ENCODE measurements at places on chromosomes 13 and 19.

DNA sequence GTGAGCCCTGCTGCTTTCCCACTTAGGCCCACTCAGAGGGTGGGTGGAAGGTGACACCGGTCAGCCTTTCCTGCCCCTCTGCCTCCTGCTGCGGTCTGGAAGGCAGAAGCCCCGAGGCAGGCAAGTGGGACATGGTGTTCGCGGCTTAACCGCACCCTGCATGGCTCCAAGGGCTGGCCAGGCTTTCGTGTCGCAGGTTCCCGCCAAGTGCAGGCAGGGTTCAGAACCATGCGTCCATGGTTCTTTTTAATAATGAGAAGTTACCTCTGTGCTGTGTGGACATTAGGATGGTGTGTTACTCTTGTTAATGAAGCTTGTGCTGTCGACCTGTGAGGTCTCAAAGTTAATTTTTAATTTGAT, 986 bp downstream of the DGKH start:
- no peak for DNase-seq

DNA sequence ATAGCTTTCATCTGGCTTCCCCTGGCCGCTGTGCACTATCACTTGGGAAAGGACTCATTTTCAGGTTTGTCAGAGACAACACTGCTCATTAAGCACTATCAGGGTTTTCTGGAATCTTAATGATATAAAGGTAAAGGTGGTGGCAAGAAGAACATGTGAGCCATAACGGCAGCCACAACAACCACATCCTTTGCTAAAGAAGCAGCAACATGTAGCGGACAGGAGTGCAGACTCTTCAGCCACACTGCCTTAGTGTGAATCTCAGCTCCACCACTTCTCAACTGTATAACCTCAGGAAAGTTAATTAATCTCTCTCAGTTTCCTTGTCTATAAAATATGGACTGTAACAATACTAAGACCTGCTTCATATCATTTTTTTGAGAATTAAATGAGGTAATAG, 24.1 kb upstream of the MIR17HG start:
- no peak for DNase-seq

- DNase-seq = no peak
These were observed 106.6 kb downstream of the MZT1 start for GRCh38 chr13:72620874-72621273.

GRCh38 chr19:42367929-42368328, 22.2 kb downstream of the CNFN start:
- no peak for DNase-seq

DNA sequence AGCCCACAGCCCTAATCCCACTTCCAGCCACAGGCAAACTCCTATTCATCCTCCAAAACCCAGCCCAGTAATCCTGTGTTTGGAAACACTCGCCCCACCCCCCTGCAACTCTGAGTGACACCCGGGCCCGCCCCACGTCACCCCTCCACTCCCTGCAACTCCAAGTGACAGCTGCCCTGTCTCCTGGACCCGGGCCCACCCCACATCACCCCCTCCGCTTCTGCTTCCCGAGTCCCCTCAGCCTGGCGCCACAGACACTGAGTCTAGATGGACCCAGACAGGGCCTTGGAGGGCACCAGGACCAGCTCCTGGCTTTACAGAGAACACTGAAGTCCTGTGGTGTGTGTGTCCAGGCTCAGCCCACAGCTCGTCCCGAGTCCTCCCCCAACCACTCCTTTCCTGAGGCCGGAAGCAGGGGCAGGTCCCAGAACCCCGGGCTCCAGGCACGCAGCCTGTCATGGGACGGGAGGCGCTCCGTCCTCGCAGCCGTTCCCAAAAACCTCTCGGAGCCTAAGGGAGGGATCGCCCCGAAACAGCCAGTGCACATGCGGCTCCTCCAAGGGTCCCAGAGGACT, 7.7 kb downstream of the REXO1 start:
- no peak for DNase-seq

- DNase-seq = no peak
These were observed 4.6 kb upstream of the PLAUR start for GRCh38 chr19:43674596-43674995.

DNA sequence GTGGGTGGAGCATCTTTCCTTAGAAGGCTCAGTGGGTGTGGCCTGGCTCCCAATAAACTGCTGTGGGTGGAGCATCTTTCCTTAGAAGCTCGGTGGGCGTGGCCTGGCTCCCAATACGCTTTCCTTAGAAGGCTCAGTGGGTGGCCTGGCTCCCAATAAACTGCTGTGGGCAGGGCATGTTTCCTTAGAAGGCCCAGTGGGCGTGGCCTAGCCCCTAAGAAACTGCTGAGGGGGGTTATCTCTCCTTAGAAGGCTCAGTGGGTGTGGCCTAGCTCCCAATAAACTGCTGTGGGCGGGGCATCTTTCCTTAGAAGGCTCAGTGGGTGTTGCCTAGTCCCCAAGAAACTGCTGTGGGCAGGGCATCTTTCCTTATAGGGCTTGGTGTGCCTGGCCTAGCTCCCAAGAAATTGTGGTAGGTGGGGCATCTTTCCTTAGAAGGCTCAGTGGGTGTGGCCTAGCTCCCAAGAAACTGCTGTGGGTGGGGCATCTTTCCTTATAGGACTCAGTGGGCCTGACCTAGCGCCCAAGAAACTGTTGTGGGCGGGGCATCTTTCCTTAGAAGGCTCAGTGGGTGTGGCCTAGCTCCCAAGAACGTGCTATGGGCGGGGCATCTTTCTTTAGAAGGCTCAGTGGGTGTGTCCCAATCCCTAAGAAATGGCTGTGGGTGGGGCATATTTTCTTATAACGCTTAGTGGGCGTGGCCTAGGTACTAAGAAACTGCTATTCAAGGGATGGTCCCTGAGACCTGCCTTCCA, 10.3 kb downstream of the HSH2D start:
- DNase-seq = no peak

- no peak for DNase-seq
These were observed 59.8 kb upstream of the RCBTB2 start for GRCh38 chr13:48592688-48593049.

DNA sequence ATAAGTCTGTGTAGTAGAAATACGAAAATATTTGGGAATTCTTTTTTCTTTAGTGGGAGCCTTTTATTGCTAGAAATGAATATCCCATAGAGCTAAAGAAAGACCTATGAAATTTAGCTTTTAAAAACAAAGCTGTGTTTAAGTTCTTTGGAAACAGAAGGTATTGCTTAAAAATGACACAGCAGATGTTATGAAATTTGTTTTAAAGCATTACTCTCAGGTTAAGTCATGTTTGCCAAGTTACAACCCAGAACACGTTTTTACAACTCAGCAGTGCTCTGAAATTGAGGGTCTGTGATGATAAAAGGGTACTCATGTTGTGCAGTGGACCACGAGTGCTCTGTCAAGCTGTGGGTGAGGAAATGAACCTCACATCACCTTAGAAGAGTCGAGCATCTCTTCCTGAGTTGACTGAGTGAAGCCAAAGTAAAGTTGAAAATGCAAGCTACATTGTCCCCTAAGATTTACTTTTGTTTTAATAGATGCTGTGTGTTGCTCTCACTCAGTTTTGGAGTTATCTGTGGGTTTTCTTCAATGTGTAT, 161.1 kb downstream of the SHISA2 start:
- no peak for DNase-seq

DNA sequence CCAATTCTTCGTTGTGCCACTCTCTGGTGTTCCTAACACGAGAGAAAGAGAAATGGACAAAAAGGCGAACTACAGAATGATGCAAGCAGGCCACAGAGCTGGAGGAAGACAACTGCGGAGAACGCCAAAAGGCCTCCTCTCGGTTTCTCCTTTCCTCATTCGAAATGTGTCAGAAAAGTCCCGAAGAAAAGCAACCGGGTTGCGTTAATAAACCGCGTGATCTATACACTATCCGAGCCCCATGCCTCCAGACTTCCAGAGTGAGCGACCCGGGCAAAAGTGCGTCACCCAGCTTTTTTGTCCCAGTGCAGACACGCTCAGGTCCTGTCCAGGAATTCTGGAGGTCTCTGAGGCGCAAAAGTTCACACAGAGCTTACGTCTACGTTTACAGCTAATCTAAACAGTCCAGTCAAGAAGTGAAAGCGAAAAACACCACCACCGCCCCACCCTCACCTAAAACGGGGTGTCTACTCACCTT, 413 bp downstream of the N4BP2L2 start:
- DNase-seq = no peak

DNA sequence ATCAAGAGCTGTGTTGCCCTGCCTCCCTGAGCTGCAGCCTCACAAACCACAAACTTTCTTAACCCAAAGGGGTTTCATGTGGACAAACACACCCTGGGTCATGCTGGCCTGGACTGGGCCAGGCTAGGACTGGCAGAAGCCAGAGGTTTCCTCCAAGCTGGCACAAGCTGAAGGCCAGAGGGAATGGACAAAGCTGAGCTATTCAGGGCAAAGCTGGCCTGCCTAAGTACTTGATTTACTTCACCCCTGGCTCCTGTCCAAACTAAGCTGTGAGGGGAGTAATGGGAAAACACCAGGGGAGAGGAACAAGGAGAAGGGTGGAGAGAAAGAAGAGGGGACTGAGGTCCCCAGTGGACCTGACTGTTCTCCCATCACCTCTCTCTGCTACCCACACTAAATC, 6.2 kb downstream of the CPAMD8 start:
- no peak for DNase-seq

GRCh38 chr13:76383676-76384461, 502.3 kb downstream of the KCTD12 start:
- DNase-seq = no peak
